Chondrocyte (in vitro differentiated cells): ENCODE measurements at places on chromosomes 11 and 22. TPM values are rescaled to one million over a fixed set of nuclear protein-coding genes. Genes with fewer than 3 reads are reported as not detected.

GSTT2B gene
- 1.8 to 2.9 TPM in 2 of 3 replicates, not detected in the other for total RNA-seq

MRGPRX3 gene
- not detected in 3 replicates for total RNA-seq

GRCh38 chr11:65487467-65488272 lies 11.2 kb upstream of the MALAT1 start:
- peak; percentile 99 for DNase-seq

DNA sequence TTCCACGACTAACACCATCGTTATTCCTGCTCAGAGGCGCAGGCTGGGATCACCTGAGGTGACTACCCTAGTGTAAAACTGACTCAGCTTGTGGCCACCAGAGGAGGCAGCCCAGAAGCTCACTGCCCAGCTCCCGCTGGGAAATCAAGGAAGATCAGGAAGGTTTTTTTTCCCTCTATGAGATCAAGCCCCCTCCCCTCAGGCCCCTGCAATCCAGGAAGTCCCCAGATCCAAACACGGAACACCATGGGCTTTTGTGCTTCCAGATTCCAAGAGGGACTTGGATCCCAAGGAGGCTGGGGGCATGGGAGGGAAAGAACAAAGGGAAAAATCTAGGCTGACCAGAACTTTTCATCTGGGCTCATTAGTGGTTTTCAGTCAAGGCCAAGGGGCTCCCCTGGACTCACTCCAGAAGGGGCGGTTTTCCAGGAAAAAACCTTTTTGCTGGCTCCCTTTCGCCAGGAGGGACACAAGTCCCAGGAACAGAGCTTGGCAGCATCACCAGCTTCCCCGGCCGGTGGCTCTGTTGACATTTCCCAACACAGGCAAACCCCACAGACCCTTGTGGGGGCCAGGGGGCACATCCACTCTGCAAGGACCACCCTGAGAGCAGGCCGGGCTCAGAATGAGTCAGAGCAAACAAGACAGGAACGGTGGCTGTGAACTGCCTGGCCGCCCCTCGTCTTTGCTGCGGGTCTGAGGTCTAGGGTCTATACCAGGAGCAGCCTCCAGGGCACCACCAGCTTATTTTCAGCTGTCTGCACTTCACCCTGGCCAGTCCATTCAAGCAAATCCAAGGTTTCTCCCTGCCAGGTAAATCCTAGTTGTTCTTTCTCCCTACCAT lies 36.8 kb downstream of the MYH9 start:
- no peak for DNase-seq

GRCh38 chr22:31278151-31278621 lies 14.1 kb downstream of the PIK3IP1 start:
- DNase-seq = no peak

DNA sequence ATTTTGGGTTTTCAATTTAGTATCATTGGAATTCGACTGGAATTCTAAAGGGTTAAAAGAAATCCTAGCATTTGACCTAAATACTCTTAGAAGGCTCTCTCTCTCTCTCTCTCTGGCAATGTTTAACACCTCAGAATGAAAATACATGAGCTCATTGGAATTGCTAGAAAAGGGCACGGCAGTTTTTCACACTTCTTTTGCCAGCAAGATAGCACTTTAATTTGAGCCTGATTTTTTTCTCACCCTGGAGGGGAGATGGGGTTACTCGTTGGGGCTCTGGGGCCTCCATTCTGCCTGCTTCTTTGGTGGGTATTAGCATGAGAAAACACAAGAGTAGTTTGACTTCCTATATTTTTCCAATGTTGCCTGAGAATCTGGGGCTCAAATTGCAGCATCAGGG lies 22.8 kb upstream of the CLMP start:
- no peak for DNase-seq

- DNase-seq = no peak
These were observed 20.6 kb downstream of the PHF21A start for GRCh38 chr11:46100670-46101069.

DNA sequence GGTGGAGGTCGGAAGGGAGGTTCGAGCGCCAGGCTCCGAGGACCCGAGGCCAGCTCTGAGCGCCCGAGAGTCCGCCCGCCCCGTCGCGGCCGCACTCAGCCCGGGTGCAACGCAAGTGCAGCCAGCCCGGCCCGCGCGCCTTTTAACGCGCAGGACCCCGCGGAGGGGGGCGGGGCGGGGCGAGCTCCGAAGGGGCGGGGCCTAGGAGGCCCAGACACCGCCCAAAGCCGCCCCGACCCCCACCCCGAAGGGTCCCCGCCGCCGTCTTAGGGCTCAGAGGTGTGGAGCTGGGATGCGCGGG lies at the start of gene PHOX2A:
Gene PHOX2A (minus strand): TSS at position 117 of the 301 bp plus-strand sequence. CDS start 172 bp downstream, outside the sequence.
- no peak for DNase-seq
